ENCODE measurements at places on chromosomes 16 and 17. TPM values are rescaled to one million over a fixed set of nuclear protein-coding genes. Genes with fewer than 3 reads are reported as not detected.

DNA sequence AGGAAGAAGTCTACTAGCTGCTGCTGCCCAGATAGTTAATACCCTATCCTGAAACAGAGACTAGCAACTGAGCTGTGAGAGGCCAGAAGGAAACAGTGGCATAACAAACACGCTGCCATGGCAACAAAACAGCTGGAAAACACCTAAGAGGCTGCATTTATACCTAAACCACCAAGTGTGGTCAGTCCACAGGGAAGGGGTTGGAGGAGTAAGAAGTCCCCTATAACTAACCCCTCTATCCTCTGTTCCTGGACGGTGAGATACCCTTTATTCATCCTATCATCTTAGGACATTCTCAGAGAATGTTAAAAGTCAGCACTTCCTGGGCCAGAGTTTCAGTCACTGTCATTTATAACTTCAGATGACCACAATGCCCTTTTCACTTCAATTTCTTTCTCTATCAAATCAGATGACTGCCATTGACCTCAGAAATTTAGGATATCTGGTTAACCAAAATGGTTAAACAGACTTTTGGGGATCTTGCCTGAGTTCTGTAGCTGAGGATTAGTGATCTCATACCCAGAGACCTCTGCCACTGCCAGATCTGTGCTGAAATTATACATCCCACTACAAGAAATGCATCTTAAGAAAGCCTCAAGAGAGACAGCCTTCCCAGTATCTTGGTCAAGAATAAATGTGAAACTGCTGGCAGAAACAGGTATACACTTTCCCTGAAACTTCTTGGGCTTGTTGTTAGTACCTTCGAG is 36.2 kb downstream of the STH start:
- peaks cover 51% of the 10 kb centered on the region for H3K36me3 ChIP-seq
- no peaks in the 10 kb centered on the region for H3K4me1 ChIP-seq
- no peak for DNase-seq
- H3K4me3 ChIP-seq, result no peak overlapping the region
- no peaks in the 10 kb centered on the region for H3K27me3 ChIP-seq

GRCh38 chr17:5584383-5585286 is at the start of gene NLRP1:
Gene NLRP1 (minus strand): TSS chr17:5584509. CDS start chr17:5583957, 552 bp downstream.
- H3K27me3 ChIP-seq, result no peaks in the 10 kb centered on the region
- H3K27ac ChIP-seq, result peak within 1 kb of the TSS; percentile 85
- H3K4me3 ChIP-seq, result peak within 1 kb of the TSS; percentile 77
- peaks cover 32% of the 10 kb centered on the region for H3K4me1 ChIP-seq

GRCh38 chr17:62163847-62164246 is 98.8 kb upstream of the MED13 start:
- no peak overlapping the region for H3K4me3 ChIP-seq
- H3K4me1 ChIP-seq, result no peaks in the 10 kb centered on the region
- no peak for DNase-seq
- no peaks in the 10 kb centered on the region for H3K27me3 ChIP-seq

DNA sequence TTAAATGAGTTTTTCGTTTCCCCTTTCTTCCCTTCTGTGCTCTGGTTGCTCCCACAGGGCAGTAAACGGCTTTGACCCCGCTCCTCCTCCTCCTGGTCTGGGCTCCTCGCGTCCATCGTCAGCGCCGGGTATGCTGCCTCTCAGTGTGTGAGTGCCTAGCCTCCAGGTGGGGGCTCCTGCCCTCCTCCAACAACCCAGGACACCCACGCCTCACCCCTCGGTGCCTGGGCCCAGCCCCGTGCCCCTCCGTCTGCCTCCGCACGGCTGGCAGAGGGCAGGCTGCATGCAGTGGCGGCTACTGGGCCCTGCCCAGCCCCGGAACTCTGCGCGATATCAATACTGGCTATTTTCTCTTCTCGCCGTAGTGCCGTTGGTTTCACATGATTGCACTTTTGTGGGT is 31.2 kb downstream of the NDEL1 start:
- H3K36me3 ChIP-seq, result peaks cover 37% of the 10 kb centered on the region
- no peak overlapping the region for H3K4me3 ChIP-seq
- no peaks in the 10 kb centered on the region for H3K27me3 ChIP-seq
- no peak for DNase-seq

DNA sequence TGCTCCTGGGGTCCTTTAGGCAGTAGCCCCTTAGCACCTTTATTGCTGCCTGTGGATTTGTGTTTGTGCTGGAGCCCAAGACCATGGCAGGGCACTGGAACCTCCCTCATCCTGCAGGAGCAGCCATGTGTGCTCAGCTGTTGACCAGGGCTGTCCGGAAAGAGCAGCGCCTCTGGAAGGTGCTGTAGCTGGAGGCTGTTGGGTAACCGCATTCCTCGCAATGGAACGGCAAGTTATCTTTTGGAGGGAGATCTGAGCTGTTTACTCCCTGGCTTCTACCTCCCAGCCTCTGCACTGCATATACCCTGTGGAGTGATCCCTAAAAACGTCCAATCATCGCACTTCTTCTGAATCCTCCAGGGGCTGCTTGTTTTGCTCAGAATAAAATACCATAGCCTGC is 291.0 kb downstream of the SNX29 start:
- peaks cover 1% of the 10 kb centered on the region for H3K36me3 ChIP-seq
- H3K4me3 ChIP-seq, result no peak overlapping the region
- no peak for DNase-seq

DNA sequence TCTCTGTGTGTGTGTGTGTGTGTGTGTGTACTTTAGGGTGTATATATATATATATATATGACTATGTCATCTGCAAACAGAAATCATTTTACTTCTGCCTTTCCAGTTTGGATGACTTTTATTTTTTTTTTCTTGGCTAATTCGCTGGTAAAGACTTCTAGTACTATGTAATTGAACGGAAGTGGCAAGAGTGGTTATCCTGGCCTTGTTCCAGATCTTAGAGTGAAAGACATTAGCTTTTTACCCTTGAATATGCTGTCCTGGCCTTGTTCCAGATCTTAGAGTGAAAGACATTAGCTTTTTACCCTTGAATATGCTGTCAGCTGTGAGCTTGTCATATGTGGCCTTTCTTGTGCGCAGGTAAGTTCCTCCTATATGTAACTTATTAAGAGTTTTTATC is 72.7 kb upstream of the MYOCD start:
- no peaks in the 10 kb centered on the region for H3K36me3 ChIP-seq
- no peaks in the 10 kb centered on the region for H3K27me3 ChIP-seq
- no peak overlapping the region for H3K4me3 ChIP-seq
- H3K27ac ChIP-seq, result no peak overlapping the region

GRCh38 chr17:30519707-30520106 is 42.5 kb downstream of the GOSR1 start:
- H3K36me3 ChIP-seq, result peaks cover 11% of the 10 kb centered on the region
- no peaks in the 10 kb centered on the region for H3K27me3 ChIP-seq
- peaks cover 17% of the 10 kb centered on the region for H3K4me1 ChIP-seq
- DNase-seq, result no peak
- no peak overlapping the region for H3K4me3 ChIP-seq
- peak overlapping the region; percentile 26 for H3K27ac ChIP-seq

- H3K27me3 ChIP-seq, result peaks cover 15% of the 10 kb centered on the region
- H3K4me1 ChIP-seq, result no peaks in the 10 kb centered on the region
- no peak overlapping the region for H3K4me3 ChIP-seq
- H3K36me3 ChIP-seq, result no peaks in the 10 kb centered on the region
Measured at GRCh38 chr16:86299882-86300610, 210.3 kb upstream of the FOXF1 start.

GRCh38 chr17:75270218-75270965 is 639 bp downstream of the MIF4GD start:
- peaks cover 20% of the 10 kb centered on the region for H3K4me1 ChIP-seq
- peak overlapping the region; percentile 70 for H3K4me3 ChIP-seq
- no peak for DNase-seq
- no peaks in the 10 kb centered on the region for H3K27me3 ChIP-seq
- peaks cover 20% of the 10 kb centered on the region for H3K36me3 ChIP-seq

DNA sequence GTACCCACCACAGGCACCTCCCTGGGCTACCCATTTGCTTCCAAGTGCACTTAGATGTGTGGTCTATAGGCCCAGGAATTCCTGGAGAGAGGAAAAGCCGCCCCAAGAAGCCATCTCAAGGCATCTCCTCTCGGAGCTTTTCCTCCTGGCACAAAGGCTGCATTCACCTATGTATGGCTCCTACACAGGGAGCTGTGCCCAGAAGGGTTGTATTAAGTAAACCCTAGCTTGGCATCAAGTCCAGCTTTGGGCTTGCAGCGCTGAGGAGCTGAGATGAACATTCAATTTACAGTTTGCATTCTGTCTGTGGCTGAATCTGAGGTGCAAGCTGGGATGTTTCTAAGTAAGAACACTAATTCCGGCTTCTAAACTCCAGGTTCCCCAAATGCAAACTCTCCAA is 81.3 kb downstream of the CDYL2 start:
- H3K27me3 ChIP-seq, result no peaks in the 10 kb centered on the region
- H3K36me3 ChIP-seq, result no peaks in the 10 kb centered on the region
- DNase-seq, result no peak
- H3K4me1 ChIP-seq, result peaks cover 6% of the 10 kb centered on the region

GRCh38 chr16:57150682-57151330 is 35.0 kb downstream of the PSME3IP1 start:
- no peak overlapping the region for H3K27ac ChIP-seq
- no peak for DNase-seq
- H3K4me1 ChIP-seq, result peaks cover 16% of the 10 kb centered on the region
- H3K36me3 ChIP-seq, result peaks cover 15% of the 10 kb centered on the region
- H3K4me3 ChIP-seq, result no peak overlapping the region

- H3K36me3 ChIP-seq, result no peaks in the 10 kb centered on the region
- no peaks in the 10 kb centered on the region for H3K4me1 ChIP-seq
- no peak overlapping the region for H3K27ac ChIP-seq
Measured at GRCh38 chr17:55605705-55606487, 94.6 kb upstream of the SMIM36 start.

- H3K27me3 ChIP-seq, result peaks cover 9% of the 10 kb centered on the region
- no peaks in the 10 kb centered on the region for H3K4me1 ChIP-seq
- no peaks in the 10 kb centered on the region for H3K36me3 ChIP-seq
- H3K4me3 ChIP-seq, result no peak overlapping the region
- no peak for DNase-seq
Measured at GRCh38 chr16:66300501-66300900, 66.0 kb upstream of the CDH5 start.

DNA sequence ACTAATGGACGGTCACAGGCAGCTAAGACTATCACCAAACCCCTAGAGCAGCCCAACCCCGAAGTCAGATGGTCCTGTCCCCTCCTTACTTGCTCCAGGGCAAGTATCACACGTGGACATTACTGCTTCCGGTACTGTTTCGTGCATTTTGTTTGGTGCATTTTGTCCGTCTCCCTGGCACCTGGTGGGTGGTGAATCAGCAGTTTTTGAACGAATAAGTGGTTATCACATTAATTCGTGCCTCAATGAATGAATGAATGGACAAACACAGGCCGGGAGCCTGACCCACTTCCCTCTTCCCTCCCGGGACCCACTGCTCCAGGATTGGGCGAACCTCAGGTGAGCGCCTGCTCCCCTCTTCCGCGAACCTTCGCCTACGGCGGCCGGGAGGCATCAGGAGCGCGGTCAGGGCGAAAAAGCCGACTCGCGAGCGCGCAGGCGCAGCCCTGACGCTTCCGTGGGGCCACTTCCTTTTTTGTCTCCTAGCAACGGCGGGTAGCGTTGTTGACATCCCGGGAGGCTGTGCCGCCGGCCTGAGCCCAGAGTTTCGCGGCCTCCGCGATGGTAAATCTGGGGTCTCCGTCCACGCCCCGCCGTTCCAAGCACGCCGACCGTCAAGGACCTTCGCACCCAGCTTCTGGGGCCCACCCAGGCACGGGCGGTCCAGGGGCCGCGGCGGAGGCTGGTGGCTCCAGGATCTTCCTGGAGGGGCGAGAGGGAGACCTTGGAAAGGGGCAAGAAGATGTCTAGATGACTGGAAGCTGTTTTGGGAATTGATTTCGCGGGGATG is at the start of gene DYNLRB2:
Gene DYNLRB2 (plus strand): TSS at position 478 of the 790 bp plus-strand sequence. CDS start 84 bp downstream, at position 562.
- no peaks in the 10 kb centered on the region for H3K36me3 ChIP-seq
- H3K27me3 ChIP-seq, result no peaks in the 10 kb centered on the region
- H3K4me1 ChIP-seq, result peaks cover 16% of the 10 kb centered on the region

GRCh38 chr17:1829592-1830257 is at the start of the genes RPA1 and SMYD4:
Gene RPA1 (plus strand): TSS chr17:1830005. CDS start chr17:1830094, 89 bp downstream.
Gene SMYD4 (minus strand): TSS chr17:1829902. CDS start chr17:1827994, 1,908 bp downstream.
- peak within 1 kb of the TSS; percentile 100 for H3K4me3 ChIP-seq
- H3K36me3 ChIP-seq, result peaks cover 3% of the 10 kb centered on the region
- peak within 1 kb of the TSS; percentile 68 for H3K27ac ChIP-seq
- H3K27me3 ChIP-seq, result no peaks in the 10 kb centered on the region
- no peak for DNase-seq

DNA sequence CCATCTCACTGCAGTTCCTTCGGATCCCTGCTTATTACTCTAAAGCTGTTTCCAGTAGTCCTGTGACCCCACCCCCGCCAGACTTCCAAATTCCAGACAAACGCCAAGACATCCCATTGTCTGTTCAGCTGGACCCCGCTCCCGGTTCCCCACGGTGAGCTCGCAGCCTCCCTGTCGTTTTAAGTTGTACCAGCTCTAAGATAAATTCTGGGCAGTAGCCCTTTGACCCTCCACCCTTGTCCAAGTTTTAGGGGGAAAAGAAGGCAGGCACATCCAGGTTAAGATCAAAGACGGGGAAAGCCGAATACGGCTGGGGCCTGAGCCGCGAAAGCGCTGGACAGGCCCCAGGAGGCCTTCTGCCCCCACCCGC is 589 bp downstream of the ARL6IP1 start:
- DNase-seq, result no peak
- H3K4me1 ChIP-seq, result peaks cover 37% of the 10 kb centered on the region
- H3K27me3 ChIP-seq, result no peaks in the 10 kb centered on the region
- H3K36me3 ChIP-seq, result peaks cover 17% of the 10 kb centered on the region

GRCh38 chr17:30376621-30377452 is 1.9 kb upstream of the CPD start:
- no peak overlapping the region for H3K27ac ChIP-seq
- no peak for DNase-seq
- H3K27me3 ChIP-seq, result no peaks in the 10 kb centered on the region
- H3K4me3 ChIP-seq, result no peak overlapping the region
- H3K36me3 ChIP-seq, result no peaks in the 10 kb centered on the region

- H3K36me3 ChIP-seq, result no peaks in the 10 kb centered on the region
- DNase-seq, result no peak
- no peak overlapping the region for H3K4me3 ChIP-seq
- H3K27ac ChIP-seq, result no peak overlapping the region
Measured at GRCh38 chr16:28572696-28573510, 19.2 kb downstream of the SGF29 start.

Gene NRN1L
- not detected for polyA plus RNA-seq

Gene RNF112
- 0.05 TPM for polyA plus RNA-seq

Gene KARS1
- polyA plus RNA-seq, result 148 TPM

Gene KRT38
- polyA plus RNA-seq, result not detected

Gene NPIPB6
- polyA plus RNA-seq, result 0.38 TPM

Gene RNU2-1
- not detected for polyA plus RNA-seq

Gene NPIPA3
- 1.2 TPM for polyA plus RNA-seq

Gene C16orf74
- polyA plus RNA-seq, result 35.3 TPM

Gene EDC4
- 16.7 TPM for polyA plus RNA-seq
